ENCODE measurements at places on chromosomes 3 and 15.
A peak's percentile ranks its signal among the peaks of the same experiment; 100 is the strongest.

DNA sequence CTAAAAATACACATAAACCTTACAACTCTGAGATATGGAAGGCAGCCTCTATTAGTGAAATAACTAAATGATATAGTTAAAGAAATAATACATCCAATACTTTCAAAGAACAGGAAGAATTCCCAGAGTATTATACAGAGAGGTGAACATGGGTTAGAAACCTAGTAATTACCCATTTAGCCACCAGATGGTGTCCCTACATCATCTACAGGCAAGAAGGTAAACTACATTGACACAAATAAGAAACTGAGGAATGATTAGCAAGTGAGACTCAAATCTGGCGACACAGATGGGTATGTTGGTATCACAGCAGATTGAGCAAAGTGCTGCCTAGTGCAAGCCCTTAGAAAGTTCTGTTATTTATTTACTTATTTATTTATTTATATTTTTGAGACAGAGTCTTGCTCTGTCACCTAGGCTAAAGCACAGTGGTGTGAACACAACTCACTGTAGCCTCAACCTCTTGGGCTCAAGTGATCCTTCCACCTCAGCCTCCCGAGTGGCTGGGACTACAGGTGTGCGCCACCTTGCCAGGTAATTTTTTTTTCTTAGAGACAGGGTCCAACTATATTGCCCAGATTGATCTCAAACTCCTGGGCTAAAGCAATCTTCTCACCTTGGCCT is 28.2 kb downstream of the NEK4 start:
- DNase-seq, result no peak

GRCh38 chr3:32106929-32107362 is 526 bp downstream of the GPD1L start:
- DNase-seq, result peak; percentile 5

- DNase-seq, result no peak
Measured at GRCh38 chr15:41823502-41823901, 4.4 kb upstream of the JMJD7 start.

DNA sequence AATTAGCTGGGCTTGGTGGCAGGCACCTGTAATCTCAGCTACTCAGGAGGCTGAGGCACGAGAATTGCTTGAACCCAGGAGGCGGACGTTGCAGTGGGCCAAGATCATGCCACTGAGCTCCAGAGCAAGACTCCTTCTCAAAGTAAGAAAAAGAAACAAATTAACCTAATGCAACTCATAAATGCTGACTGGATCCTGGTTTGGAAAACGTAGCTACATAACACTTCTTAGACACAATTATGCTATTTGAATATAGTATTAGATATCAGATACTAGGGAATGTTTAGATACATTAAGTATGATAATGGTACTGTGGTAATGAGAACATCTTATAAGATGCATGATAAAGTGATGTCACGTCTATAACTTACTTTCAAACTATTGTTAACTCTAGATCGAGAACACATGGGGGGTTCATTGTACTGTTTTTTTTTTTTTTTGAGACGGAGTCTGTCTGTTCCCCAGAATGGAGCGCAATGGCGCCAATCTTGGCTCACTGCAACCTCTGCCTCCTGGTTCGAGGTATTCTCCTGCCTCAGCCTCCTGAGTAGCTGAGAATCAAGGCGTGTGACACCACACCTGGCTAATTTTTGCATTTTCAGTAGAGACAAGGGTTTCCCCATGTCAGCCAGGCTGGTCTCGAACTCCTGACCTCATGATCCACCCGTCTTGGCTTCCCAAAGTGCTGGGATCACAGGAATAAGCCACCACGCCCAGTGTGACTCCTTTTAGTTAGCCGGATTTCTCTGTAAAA is 5.9 kb upstream of the ISY1 start:
- no peak for DNase-seq

DNA sequence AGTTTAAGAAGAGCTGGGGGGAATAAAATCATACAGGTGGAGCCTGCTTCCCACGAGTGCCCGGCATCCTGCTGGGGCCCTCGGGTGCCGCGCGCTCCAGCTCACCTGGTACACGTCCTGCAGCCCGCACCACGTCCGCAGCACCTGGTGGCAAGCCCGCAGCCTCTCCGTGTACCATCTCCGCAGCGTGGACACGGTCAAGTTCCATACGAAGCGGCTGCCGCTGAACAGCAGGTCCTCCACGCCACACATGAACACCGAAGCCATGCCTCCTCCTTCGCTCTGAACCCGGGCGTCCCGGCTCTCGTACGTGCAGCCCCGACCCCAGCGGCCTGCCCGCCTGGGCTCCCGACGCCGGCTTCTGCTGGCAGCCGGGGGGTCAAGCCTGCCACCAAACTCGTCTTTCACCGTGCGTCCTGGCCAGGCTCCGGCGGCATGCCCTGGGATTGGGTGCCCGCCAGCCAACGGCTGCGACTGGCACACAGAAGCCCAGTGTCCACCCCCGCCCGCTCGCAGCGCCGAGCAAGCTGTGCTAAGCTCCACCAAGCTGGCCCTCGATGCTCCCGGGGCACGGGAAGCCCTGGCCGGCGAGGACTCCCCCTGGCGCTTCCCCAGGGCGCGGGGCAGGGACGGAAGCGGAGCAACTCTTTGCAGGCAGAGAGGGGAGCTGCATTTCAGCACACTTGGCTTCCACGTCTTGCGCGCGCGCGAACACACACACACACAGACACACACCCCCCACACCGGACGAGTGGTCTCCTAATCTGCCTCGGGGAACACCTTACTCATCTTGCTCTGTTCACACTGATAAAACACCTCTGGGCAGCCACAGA is at the start of gene FRMD4B:
FRMD4B (minus strand) TSS at position 366 of the 833 bp plus-strand sequence; CDS start at position 267, 99 bp downstream.
- peak; percentile 59 for DNase-seq

DNA sequence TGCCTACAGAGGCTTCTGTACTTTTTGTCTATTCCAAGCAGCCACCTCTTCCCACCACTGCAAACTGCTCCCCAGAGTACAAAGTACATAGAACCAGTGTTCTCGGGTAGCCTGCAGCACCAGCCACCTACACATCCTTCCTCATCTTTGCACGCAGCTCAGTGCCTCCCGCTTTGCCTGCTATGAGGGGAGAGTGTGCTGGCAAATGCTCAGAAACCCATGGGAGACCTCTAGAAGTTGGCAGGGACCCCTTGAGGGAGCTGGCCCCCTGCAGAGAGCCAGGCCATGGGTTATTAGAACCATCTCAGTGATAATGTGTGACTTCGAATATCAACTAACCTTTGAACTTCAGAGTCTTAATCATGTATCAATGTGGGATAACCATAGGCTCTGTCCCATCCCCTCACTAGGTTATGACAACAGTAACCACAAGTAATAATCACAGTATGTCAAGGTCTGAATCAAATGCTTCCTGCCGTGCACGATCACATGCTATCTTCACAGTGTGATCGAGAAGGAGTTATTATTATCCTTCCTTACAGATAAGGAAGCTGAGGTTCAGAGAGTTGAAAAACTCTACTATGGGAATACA is 22.8 kb upstream of the SMAD3 start:
- no peak for DNase-seq

GRCh38 chr15:90062023-90062442 is 40.2 kb downstream of the IDH2 start:
- no peak for DNase-seq

- DNase-seq, result no peak
Measured at GRCh38 chr15:68621535-68621934, 42.7 kb downstream of the CORO2B start.
